ENCODE measurements at places on chromosomes 11 and 22.

- DNase-seq: peak; percentile 67
Observed at GRCh38 chr11:8080674-8081590, at the start of gene TUB. TUB (plus strand) TSS chr11:8081211; CDS start chr11:8081511, 300 bp downstream.

GRCh38 chr11:860234-861104 lies 17.8 kb downstream of the TSPAN4 start:
- no peak for DNase-seq

DNA sequence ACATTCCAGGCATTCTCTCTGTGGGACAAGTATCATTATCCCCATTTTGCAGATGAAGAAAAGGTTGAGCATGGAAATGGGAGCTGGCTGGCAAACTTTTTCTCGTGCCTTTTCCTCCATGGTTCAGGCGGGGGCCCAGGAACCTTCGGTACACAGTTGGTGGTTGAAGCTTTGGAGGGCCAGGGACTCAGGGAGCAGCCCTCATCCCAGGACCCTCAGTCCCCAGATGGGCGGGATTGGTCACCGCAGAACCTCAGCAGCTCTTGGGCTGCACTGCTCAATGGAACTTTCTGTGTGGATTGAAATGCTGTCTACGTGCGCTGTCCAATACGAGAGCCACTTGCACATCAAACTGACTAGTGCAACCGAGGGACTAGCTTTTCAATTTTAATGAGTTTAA lies 61.2 kb downstream of the TSPAN18 start:
- no peak for DNase-seq

GRCh38 chr11:64249563-64250414 lies 1.5 kb upstream of the PLCB3 start:
- no peak for DNase-seq

- no peak for DNase-seq
Observed at GRCh38 chr11:26229981-26230380, 101.9 kb upstream of the ANO3 start.

Data from MG63 (cell line).